Stimulated activated CD4-positive, alpha-beta T cell treated with anti-CD3 and anti-CD28 coated beads, TNF-alpha, amount 100 ng/mL, for 24 hours (primary cell): ENCODE measurements at places on chromosomes 2 and 18.

- DNase-seq, result no peak
Measured at GRCh38 chr2:145199042-145199441, 679.1 kb upstream of the ZEB2 start.

DNA sequence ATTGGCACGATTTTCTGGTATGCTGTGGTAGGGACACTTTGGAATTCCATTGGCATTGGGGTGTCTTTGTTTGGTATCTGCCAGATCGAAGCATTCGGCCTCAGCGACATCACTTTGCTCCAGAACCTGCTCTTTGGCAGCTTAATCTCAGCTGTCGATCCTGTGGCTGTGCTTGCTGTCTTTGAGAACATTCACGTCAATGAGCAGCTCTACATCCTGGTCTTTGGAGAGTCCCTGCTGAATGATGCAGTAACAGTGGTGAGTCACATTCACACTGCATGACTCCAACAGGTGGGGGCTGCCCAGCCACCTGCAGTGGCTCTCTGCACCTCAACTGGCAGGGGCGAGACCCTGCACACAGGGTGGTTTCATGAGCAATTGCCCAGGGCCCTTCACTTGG, 38.4 kb downstream of the SLC9A2 start:
- peak; percentile 2 for DNase-seq

DNA sequence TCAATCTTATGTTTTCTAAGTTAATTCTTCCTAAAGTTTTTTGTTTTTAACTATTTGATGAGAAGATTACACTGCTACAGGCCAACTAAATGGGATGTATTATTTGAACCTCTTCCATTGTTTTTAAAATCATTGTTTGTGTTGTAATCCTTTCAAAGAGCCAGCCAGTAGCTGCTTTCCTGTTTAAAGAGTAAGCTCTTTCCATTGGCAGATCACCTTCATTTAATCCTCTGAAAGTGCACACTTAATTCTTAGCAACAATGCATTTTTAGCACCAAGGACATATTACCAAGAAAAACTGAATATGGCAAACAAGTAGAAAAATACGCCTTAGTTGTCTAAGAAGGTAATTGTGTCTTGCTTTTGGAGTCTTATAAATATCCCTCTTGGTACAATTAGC, 54.0 kb downstream of the MEIS1 start:
- no peak for DNase-seq

GRCh38 chr2:160207804-160208654, 8.0 kb upstream of the ITGB6 start:
- no peak for DNase-seq

- DNase-seq, result no peak
Measured at GRCh38 chr2:28219758-28220368, 172.8 kb upstream of the FOSL2 start.

DNA sequence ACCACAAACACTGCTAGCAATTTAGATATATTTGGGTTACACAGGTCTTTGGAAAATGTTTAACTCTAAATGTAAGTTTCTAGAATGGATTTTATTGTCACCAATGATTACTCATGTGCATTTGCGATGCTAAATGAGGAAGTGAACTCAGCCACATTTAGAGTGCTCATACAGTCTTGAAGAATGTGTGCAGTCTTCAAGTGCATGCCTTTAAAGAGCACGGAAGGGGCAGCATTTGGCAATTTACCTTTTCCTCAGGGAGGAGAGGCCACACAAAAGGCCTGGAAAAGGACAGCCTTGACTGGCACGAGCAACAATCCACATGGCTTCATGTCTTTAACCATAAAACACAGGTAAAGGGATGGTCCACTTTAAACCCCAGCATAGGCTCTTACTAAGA, 78.5 kb upstream of the STK17B start:
- DNase-seq, result no peak

DNA sequence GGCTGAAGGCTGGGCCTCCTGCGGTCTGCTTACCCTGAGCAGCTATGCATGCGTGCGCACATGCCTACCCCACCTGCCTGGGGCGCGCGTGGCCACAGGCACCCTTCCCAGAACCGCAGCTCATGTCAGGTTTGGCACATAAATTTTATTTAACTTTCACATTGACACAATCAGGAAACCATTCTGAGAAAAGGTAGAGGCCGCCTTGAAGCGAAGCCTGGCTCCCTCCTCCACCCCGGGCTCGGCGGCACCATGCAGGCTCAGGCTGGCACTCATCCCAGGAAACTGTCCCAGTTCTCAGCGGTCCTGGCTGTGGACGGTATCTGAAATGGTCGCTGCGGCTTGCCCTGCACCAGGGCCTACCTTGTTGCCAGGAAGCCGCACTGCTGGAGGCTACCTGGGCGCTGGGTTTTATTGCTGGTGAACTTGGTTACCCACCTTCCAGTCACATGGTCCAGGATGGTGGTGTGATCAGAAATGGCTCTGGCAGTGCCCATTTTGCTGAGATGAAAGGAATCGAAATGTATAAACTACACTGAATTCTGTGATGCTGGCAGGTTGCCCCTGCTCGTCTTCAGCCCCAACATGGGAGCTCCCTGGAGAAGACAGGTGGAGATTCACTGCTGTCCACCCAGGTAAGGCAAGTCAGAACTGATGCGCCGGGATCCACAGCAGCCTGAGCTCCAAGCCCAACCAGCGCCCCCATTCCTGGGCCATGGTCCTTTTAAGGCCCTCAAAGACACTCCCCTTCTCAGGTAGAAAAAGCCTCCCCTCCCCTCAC, 25.5 kb downstream of the CHST10 start:
- no peak for DNase-seq

DNA sequence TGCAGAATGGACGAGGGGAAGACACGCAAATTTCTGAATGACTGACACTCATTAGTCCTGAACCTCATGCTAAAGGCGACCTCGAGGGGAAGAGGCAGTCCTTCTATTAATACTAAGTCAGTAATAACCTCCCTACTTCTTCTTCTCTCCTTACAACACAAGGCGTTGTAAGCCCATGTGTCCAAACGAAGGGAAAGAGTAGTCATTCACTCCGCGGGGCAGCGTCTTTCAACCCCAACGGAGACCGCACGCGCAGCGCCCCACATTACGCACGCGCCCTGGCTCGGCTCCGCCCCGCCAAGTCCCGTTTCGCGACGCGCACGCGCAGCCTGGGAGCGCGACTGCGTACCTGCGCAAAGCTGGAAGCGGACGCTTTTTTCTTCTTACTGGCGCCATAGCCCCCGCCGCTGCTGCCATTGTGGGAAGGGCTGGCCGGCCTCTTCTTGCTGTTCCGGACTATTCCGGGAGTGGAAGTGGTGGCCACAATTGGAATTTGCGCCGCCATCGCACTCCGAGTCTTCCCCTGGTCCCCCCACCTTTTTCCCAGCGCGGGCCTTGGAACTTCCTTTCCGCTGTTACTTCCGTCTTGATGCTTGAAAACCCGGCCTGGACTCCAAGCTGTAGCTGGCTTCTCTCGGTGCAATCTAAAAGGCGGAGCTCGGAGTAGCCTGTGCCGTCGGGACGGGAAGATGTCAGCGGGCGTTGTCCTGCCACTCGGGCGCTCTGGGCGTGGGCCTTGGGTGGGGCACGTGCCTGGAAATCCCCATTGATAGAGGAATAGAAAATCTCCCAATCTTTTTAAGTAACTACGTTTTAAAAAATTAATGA, at the start of gene INO80C:
TSS of gene INO80C (minus strand) at position 591 of the 828 bp plus-strand sequence. CDS start at position 505, 86 bp downstream.
- DNase-seq, result peak; percentile 80

DNA sequence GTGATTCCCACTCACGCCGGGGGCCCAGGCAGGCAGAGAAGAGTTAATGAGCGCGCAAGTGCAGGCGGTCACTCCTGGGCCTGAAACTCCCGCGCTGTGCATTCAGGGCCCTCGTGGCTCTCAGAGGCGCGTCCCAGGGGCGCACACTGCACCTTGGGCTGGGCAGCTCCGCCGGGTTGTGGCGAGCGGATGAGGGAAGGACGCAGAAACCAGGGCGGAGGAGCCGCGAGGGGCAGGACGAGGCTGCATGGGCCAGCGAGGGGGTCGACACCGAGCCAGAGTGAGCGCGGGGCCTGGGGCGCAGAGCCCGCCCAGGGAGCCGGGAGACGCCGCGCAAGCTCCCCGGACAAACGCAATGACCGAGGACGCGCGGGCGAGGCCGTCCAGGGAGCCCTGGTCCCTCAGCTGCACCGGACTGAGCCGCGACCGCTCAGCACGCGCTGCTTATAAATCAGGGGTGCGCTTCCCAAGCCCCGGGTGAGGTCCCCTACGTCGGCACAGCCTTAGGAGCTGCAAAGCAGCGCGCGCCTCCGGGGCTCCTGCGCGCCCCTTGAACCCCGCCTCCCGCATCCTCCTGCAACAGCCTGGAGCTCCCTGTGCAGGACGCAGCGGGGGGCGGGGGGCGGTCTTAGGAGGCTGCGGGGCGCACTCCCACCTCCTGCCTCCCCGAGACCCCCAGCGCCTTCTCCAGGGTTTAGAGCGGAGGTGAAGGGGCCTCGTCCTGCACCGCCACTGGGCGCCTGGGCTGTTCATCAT, 180.2 kb upstream of the ALKAL2 start:
- DNase-seq, result no peak

- no peak for DNase-seq
Measured at GRCh38 chr18:51824746-51825145, 515.3 kb upstream of the DCC start.

DNA sequence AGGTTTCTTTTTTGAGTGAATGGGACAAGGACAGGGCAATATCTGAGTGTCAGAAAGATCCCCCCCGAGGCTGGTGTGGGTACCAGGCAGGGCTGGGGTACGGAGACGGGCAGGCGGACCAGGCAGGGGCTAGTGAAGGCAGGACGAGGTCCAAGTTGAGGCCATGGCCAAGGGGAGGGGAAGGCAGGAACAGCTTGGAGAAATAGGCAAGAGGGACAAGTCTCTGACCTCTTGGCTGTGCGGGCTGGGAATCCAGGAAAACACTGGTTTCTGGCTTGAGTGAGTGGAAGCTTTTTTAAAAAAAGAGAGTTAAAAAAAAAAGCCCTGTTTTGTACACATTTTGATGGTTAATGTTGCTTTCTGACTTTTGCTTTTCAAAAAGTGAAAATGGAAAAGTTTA, 30.3 kb downstream of the ASAP2 start:
- no peak for DNase-seq

- DNase-seq, result no peak
Measured at GRCh38 chr18:43705850-43706249, 428.6 kb upstream of the SYT4 start.

GRCh38 chr2:201262718-201263117, 2.4 kb downstream of the CASP8 start:
- no peak for DNase-seq
